ENCODE measurements at places on chromosomes 2 and 18.

DNA sequence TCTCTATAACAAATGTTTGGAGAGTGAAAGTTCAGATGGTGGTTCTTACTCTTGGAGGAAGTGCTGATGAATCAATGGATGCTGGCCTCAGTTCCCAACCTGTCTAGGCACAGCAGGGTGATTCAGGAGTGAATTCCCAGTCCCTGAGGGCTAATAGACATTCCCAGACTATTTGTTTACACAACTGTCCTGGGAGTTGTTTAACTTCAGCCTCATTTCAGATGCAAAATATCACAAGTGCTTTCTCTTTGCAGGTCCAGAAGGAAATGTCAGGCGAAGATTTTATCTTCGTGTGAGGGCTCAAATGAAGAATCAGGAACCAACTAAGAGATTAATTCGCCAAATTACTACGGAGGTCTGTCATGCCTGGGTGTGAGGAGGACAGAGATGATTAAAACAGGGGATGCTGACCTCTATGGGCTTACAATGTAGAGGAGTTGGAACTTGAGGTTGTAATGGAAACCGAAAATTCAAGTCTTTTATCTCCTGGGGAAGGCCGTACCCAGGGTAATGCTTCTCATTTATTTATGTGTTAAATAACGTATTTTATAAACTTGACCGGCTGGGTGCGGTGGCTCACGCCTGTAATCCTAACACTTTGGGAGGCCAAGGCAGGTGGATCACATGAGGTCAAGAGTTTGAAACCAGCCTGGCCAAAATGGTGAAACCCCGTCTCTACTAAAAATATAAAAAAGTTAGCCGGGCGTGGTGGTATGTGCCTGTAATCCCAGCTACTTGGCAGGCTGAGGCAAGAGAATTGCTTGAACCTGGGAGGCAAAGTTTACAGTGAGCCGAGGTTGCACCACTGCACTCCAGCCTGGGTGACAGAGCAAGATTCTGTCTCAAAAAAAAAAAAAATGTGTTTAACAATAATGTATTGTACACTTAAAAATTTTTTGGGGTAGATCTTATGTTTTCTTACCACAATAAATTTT, 38.7 kb upstream of the SLC1A4 start:
- DNase-seq, result no peak

- DNase-seq, result no peak
Observed at GRCh38 chr2:160194946-160195345, 5.1 kb downstream of the ITGB6 start.

- no peak for DNase-seq
Observed at GRCh38 chr2:199836943-199837342, 14.0 kb downstream of the FTCDNL1 start.

DNA sequence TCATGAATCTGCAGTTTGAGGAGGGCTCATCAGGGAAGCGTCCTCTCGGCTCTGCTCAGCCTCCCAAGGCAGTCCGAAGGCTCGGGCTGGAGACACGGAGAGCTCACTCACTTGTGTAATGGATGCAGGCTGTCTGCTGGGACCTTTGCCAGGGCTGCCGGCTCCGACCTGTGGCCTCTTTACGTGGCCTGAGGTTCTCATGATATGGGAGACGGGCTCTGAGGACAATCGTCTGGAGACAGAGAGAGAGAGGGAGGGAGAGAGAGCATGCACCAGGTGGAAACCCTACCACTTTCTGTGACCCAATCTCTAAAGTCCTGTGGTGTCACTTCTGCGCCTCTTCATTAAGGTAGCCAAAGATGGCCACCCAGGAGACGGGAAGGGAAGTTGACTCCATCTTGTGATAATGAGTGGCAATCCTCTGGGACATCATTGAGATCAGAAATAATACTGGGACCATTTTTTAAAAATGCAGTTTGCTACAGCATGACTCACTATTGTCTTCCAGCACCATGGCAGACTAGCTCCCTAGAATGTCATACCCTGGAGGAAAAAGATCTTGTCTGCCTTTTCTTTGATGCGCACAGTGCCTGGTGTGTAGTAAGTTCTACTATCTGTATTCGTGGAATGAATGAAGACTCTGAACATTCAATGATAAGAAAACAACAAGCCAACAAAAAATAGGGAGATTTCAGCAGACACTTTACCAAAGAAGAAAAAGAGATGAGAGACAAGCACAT, 60.2 kb downstream of the CD8B2 start:
- no peak for DNase-seq

- no peak for DNase-seq
Observed at GRCh38 chr18:62464266-62464665, 58.6 kb upstream of the ZCCHC2 start.

- DNase-seq, result no peak
Observed at GRCh38 chr2:85120363-85120762, 12.8 kb upstream of the TCF7L1 start.

- DNase-seq, result peak; percentile 75
Observed at GRCh38 chr2:96839293-96839874, 4.4 kb downstream of the ANKRD23 start.

GRCh38 chr18:55073834-55074233, 114.6 kb upstream of the CCDC68 start:
- DNase-seq, result no peak

DNA sequence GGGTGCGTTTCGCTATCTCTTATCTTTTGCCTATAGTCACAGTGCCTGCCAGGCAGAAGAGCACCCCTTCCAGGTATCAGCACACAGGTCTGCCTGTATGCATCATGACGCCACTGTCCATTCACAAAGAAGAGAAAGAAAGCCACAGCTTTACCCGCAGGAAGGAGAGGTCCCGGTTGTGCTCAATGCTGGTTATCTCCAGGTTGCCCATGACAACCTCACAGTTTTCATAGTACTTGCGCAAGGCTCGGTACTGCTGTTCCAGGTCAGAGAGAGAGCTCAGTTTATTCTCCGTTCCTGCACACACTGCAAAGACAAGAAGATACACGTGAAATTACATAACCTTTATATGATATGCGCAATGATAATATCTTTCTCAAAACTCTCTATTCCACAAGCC, 414.0 kb downstream of the ERBB4 start:
- no peak for DNase-seq

DNA sequence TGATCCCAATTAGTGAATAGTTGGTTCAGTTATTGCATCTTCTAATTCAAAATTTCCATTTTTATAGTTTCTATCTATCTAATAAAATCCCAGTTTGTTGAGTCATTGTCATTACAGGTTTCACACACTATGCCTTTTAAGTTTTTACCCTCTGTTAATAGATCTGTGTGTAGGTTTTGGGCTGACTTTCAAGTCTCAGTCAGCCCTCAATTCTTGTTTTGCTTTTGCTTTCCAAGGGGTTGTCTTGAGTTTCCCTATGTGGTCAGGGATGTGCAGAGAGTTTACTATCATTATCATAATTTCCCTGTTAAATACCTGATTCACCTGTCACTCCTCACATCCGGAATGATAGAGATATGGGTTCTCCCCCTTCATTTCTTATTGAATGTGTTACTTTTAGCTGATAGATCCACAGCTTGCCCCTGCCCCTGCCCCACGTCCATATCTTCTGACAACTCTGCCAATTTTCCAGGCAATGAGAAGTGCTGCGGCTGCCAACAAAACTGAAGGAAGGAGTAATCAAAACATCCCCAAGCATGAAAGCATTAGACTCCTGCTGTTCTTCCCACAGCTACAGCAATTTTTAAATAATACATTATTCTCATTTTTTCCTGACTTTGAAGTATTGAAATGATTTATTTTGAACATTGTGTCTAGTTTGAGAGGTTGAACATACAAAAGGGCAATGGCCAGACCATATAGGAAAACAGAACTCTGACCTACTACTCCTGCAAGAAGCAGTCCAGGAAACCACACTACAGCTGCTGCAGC, 1064.8 kb downstream of the SUCLG1 start:
- DNase-seq, result no peak

DNA sequence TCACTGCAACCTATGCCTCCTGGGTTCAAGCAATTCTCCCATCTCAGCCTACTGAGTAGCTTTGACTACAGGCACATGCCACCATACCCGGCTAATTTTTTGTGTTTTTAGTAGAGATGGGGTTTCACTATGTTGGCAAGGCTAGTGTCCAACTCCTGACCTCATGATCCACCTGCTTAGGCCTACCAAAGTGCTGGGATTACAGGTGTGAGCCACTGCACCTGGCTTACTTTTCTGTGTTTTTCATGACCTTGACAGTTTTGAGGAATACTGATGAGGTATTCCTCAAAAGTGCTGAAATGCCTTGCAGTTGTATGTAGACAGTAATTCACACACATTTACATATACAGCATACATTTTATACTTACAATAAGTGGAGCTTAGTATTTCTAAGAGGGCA, 126.1 kb downstream of the PHLPP1 start:
- no peak for DNase-seq

GRCh38 chr2:241762933-241763369, 13.7 kb upstream of the GAL3ST2 start:
- no peak for DNase-seq

DNA sequence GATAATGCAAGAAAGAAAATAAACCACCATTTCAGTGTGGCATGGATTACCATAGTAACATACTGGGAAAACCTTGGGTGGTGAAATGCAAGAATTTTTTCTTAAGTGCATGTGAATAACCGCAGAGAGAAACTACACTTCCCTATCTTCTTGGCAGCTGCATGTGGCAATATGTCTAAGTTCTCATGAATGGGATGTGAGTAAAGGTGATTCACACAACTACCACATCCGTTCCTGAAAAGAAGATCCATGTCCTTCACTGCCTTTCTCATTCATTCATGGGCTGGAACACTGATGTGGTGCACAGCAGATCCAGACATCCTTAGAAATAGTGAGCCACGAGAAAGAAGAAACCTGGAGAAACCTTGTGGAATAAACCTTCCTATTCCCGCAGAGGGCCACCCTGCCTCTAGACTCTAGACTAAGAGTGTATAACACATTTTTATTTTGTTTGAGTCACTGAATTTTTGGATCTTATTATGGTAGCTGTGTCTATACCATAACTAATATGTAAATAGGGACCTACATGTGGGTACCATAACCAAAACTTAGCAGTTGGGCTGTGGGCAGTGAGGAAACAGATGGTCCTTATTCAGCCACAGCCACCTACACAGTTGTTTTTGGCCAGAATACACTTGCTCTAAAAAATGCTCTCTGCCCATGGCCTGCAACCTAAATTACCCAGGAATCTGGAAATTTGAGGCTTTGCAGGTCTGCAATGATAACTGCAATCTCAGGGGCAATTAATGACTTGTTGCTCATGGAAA, 573.3 kb downstream of the LRP1B start:
- DNase-seq, result no peak

DNA sequence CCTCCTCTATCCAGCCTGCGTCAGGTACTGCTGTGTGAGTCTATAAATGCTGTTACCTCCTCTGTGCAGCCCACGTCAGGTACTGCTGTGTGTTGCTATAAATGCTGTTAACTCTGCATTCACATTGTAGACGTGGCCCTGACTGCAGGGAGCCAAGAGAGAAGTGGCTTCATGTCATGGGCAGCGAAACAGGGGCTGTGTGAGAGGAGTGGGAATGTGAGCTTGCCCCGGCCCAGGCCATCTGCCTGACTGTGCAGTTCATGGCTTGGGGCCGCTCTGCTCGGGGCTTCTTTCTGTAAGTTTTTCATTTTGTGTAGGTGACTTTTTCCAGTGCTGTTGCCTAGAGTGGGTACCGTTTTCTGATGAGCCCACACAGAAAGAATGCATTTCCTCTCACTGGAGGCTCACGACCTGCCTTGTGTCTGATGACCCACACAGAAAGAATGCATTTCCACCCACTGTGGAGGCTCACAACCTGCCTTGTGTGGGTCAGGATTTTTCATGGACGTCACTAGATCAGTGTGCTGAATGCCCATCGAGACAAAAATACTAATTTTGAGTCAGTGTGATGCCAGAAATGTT, 104.5 kb downstream of the SNTG2 start:
- DNase-seq, result no peak
